ENCODE measurements at places on chromosomes 12 and 14.

- DNase-seq, result no peak
Observed at GRCh38 chr12:45577844-45578399, 151.6 kb upstream of the ARID2 start.

GRCh38 chr12:65823513-65824375 lies 539 bp upstream of the HMGA2 start:
- DNase-seq, result no peak

DNA sequence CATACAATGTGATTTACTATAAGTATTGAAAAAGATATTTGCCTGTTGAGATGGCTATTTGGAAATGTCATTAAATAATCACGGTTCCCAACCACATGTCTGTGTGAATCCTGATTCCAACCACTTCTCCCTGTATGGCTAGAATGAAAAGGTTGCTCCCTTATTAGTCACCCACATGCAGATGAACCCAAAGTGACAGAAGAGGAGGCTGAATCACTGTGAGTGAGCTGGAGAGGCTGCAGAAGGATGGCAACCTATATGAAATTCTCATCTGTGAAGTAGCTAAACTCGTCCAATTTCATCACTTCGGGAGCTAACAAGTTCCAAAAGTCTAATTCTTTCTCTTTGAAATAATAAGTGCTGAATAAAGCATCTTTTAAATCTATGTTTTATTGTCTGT lies 300.5 kb downstream of the PRKD1 start:
- no peak for DNase-seq

DNA sequence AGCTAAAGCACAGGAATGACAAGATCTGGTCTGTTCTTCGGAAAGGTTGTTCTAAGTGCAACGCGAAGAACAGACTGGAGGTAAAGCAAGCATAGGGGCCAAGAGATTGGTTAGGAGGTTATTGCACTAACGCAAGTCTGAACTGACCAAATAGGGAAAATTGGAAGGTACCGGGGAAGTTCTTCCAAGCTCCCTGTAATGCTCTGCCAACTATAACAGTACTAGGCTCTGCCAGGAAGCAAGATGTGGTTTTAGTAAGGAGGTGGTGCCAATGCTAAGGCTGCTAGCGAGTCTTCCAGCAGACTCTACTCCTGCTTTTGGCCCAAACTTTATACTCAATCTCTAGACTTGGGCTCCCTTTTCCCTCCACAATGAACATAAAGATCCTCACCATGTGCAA lies 138.6 kb downstream of the PAWR start:
- no peak for DNase-seq

- DNase-seq, result no peak
Observed at GRCh38 chr12:89244536-89244935, 107.8 kb downstream of the DUSP6 start.

- DNase-seq, result no peak
Observed at GRCh38 chr12:42957561-42958290, 368.2 kb upstream of the PRICKLE1 start.

DNA sequence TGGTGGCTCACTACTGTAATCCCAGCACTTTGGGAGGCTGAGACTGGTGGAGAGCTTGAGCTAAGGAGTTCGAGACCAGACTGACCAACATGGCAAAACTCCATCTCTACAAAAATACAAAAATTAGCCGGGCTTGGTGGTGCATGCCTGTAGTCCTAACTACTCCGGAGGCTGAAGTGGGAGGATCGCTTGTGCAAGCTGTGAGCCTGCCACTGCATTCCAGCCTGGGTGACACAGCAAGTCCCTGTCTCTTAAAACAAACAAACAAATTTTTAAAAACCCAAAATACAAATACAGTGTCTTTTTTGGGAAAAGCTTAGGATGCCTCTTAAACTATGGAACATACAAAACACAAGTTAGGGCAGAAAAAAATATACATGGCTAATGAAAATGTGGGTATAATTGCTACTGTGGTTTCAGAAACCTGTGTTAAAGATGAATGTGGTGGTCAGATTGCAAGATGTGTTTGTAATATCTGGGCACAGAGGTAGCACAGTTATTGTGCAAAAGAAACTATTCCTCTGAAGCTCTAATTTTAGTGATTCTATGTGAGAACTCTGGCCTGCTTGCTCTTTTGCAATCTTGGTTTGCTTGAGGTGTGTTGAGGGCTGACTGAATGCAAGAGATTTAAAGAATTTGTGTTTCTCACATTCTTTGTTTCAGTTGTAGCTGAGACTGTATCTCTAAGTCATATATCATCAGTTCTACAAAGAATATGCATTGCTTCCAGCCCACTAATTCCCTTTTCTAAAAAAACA lies 3.9 kb upstream of the HSPA2 start:
- DNase-seq, result no peak

DNA sequence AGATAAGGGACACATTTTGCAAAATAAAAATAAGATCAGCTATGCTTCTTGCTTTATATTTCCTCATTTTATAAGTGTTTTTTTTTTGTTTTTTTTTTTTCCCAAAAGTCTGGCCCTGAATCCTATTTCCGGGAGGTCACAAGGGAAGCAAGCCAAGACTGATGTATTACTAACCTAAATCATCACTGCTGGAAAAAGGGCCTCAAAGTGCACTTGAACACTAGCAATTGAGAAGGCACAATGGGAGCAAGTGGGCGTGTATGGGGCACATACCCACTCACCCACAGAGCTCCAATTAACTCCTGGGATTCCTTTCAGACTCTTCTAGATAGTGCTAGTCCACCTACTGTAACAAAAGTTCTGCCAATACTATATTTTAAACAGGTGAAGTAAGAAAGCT lies 58.8 kb downstream of the STON2 start:
- DNase-seq, result no peak

GRCh38 chr14:67837011-67837624 lies 17.5 kb downstream of the RAD51B start:
- DNase-seq, result peak; percentile 11

- peak; percentile 31 for DNase-seq
Observed at GRCh38 chr12:1811281-1811947, 9.0 kb upstream of the LRTM2 start.

DNA sequence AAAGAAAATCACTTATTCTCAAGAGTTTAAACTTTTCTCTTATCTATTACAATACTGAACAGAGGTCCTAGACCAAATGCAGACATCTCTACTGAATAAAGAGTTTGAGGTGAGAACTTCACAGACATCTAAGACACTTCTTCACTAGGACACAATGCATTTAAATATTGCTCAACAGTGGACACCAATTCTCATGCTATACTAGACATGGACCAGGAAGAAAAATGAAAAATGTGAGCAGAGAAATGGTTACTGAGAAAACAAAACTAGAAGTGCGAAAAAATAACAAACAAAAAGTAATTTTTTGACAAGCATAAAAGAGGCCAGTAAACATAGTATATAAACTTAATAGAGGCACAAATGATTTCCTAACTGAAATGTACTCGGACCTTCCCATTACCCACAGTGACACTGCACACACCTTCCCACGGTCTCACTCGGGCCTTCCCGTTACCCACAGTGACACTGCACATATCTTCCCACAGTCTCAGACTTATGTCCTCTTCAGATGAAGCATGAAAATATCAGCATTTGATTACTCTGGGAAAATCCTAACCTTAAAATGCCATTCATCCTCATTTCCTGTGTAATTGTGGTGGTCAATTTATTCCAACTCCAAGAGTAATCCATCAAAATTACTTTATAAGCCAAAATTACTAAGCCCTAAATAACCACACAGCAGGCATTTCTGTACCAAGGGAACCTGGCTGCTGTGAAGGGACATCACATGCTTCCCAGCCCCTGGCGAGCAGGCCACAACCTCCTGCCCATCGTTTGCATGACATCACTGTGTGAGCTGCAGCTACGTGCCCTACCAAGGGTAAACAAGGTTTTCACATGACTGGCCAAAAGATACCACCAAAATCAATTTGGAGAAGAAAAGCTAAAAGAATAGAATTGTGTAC lies 6.4 kb downstream of the SLC15A4 start:
- DNase-seq, result no peak

GRCh38 chr14:21612324-21612723 lies 22.4 kb downstream of the OR10G2 start:
- no peak for DNase-seq

DNA sequence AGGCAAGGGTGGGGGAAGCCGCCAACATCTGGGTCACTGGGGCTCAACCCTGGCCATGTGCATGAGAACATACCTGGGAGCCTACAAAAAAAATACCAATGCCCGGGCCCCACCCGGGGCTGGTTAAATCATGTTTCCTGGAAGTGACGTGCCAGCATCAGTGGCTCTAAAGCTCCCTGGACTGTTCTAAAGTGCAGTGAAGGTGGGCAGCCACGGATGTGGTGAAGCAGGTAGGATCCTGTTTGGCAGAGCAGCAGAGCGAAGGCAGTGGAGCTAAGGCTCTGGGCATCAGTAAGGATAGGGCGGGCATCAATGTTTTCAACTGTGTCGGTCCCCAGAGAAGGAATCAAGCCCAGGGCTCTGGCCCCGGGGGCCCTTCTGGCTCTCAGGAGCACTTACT lies 525 bp upstream of the GPR68 start:
- DNase-seq, result peak; percentile 75

- no peak for DNase-seq
Observed at GRCh38 chr12:119715268-119715620, 47.3 kb downstream of the PRKAB1 start.

DNA sequence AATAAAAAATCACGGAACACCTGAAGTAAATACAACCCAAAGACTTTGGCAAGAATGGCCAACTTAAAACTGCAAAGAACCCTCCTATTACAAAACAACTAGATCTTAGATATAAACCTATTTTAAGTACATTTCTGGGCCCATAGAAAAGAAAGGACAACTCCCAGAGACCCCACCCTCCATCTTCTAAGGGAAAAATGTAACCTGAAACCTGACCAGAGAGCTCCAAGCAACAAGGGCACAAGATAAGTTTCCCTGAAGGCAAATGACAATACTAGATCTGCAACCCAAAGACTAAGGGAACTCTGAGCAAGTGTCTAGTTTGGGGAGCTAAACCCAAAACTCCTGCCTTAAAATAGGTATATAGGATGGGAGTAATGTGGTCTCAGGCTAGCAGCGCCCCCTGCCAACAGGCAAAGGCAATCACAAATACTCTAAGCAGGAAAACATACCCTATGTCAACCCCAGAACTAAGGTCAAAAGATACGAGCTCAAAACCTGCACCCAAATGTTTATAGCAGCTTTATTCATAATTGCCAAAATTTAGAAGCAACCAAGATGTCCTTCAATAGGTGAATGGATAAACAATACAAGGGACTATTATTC lies 218.9 kb downstream of the ITPR2 start:
- no peak for DNase-seq

- DNase-seq, result no peak
Observed at GRCh38 chr14:59274991-59275391, 86.5 kb downstream of the DAAM1 start.

DNA sequence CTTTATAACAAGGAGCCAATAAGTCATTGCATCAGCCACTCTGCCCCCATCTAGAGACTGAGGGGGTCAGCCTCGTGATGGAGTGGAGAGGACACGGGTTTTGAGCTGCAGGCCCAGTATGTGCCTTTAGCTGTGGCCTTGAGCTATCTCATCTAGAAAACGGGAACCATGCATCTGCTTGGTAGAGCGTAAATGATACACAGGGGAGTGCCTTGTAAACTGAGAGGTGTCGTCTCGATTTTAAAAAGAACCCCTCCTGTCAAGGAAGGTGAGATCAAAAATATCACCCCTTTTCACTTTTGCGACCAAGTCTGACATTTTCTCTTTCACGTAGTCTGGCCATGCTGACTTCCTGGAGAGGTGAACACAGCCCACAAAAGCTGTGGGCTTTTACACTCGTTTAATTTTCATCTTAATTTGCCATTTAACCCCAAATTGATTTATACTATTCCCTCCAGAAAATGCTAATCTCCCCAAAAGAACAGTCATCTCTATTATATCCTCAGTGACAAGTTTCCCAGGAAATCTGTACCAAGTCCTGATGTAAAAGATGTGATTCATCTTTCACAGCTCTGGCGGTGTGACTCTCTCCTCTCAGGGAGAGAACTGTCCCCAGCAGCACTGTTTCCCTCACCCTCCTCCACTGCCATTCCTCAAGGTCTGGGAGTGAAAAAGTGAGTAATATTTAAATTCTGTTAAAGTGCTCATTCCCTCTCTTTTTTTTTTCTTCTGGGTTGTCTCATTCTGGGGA lies 30.6 kb downstream of the VCPKMT start:
- no peak for DNase-seq

GRCh38 chr12:76764856-76765255 lies 941 bp downstream of the ZDHHC17 start:
- no peak for DNase-seq
